ENCODE measurements at places on chromosomes 16 and 17.

DNA sequence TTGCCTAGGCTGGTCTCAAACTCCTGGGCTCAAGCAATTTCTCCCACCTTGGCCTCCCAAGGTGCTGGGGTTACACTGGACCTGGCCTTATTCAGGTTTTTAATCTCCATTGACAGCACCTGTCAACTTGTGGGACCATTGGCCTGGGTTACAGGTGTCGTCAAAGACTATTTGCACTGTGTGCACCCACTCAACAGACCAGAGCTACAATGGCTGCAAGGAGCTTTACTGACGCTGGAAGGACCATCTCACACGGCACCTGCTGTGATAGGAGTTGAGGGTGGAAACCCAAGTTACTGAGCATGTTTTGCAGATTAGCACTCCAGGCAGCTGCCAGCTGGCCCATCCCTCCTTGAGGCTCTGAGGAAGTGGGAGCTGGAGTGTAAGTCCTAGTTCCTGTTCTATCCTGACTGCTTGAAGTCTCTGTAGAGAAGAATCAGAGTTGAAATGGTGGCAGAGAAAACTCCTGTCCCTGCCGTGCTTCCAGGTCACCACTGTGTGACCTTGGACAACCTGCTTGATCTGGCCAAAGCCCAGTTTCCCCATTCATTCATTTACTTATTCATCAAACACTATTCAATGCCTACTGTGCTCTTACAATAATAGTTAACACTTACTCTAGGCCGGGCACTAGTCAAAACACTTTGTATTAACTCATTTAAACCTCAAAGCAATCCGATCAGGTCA lies 42.4 kb upstream of the LONP2 start:
- DNase-seq = no peak

DNA sequence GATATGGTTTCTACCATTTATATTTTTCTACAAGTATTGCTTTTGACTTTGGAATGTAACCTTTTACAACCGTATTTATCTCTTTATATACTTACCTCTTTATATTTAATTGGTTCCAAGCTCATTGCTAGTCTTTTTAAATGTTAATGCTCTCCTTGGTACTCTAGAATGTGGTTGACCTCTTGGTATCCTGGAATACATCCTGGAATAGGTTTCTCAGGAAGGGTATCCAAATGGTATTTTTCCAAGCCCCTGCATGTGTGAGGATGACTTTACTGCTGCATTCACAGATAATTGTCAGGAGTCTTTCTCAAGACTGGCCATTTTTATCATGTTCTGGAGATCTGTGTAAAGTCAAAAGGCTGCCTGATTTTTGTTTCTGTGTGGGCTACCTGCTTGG lies 30.2 kb downstream of the DNAH17 start:
- no peak for DNase-seq

- no peak for DNase-seq
These were observed 79.6 kb downstream of the PGS1 start for GRCh38 chr17:78458091-78458490.

DNA sequence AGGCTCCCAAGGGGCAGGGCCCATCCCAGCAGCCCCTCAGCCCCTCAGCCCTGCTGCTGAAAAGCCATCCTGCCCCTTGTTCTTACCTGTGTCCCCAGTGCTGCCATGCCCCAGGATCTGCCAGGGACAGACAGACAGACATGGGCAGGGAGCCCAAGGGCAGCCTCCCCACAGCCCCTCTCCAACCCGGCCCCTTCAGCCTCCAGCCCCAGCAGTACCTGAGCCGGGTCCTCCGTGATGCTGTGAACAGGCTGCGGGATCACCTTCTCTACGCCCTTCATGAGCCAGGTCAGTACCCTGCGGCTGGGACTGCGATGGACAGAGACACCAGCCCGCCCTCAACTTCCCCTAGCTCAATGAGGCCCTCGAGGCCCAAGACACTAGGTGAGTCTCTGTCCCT lies 8.2 kb downstream of the CNGB1 start:
- DNase-seq = no peak

GRCh38 chr17:66813296-66813695 lies 21.6 kb upstream of the CACNG5 start:
- DNase-seq = no peak

GRCh38 chr16:27225536-27226360 lies 22.4 kb downstream of the KDM8 start:
- DNase-seq = no peak

- DNase-seq = no peak
These were observed 385.5 kb downstream of the SEC14L1 start for GRCh38 chr17:77526259-77526711.

GRCh38 chr17:3507071-3507470 lies 31.3 kb downstream of the ASPA start:
- no peak for DNase-seq

- DNase-seq = no peak
These were observed 20.8 kb downstream of the GOSR2 start for GRCh38 chr17:46943501-46944393.

DNA sequence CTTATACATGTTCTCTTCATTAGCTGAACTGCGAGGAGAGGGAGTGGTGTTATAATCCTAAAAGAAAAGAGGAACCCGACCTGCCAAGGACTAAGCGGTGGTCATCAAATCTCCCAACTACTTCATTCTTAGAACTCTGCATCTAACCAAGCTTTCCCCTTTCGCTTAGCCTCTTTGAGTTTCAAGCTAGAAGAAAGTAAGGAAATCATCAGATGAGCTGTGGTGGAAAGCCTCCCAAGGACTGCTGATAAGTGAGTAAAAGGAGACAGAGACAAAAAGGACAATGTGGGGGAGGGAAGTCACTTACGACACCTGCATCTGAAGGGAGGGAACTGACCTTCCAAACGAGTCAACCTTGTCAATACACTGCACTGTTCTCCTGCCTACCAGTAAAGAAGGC lies 121.3 kb downstream of the TRIM37 start:
- no peak for DNase-seq

GRCh38 chr17:58047376-58048150 lies 35.7 kb upstream of the DYNLL2 start:
- DNase-seq = no peak

GRCh38 chr16:27738596-27738995 lies 188.7 kb downstream of the KATNIP start:
- DNase-seq = no peak

DNA sequence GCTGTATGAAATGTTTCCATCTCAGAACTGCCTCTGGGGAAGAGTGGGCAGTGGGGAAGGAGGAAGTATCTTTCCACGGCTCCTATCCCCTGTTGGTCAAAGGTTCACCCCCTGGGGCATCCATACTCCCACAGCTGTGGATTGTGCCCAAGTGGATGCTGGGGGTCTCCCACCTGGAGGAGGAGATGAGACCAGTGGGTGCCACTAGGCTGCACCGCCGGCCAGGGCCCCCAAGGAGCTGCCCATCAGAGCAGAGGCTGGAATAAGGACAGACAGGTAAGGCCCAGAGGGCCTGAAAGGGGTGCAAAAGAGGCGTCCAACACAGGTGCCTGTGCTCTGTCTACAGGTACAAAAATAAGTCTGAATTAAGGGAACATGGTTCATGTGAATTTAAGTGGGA lies 87.5 kb downstream of the WSCD1 start:
- no peak for DNase-seq

- no peak for DNase-seq
These were observed 12.1 kb upstream of the SCN4A start for GRCh38 chr17:63984651-63985386.

GRCh38 chr17:17156107-17156506 lies 50.0 kb downstream of the PLD6 start:
- no peak for DNase-seq
